Stimulated activated CD8-positive, alpha-beta memory T cell treated with anti-CD3 and anti-CD28 coated beads, Interleukin-15, amount 100 ng/mL, for 4 hours (primary cell): ENCODE measurements at places on chromosomes 16 and 17.

DNA sequence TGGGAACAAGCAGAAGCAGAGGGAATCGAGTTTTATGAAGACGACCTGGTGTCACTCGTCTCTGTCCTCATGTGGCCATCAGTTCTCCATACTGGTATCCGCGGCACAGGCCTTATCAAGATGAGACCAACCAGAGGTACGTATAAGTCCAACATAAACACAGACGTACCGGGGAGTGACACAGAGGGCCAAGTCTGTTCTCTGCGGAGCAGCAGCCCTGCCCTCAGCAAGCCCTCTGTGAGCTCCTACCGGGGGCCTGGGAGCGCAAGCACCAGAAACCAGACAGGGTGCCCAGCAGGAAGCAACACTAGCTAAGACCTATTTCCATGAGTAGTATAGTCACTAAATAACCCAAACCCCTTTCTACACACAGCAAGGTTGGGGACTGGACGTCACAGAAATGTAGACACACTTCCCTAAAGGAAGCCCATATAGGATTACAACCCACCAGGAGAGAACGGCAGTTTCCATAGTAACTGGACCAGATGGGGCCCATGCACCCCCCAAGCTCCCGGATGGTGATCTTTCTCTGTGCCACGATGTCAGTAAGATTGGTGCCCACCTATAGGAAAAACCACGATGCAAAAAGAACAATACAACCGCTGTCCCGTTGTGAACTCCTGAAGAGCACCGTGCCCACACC, 911 bp downstream of the ARL16 start:
- DNase-seq: no peak

DNA sequence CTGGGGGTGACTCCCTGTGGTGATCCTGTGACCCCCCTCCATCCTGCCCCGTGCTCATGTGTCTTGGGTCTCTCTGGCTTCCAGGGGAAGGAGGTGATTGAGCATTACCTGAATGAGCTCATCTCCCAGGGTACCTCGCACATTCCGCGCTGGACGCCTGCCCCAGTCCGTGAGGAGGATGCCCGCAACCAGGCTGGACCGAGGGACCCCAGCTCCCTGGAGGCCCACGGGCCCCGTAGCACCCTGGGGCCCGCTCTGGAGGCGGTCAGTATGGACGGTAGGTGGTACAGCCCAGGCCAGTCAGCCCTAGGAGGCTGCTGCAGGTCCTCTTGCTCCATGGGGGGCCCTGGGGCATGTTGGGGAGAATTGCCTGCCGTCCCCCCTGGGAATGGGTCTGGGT, 33.6 kb downstream of the SEC14L5 start:
- no peak for DNase-seq

DNA sequence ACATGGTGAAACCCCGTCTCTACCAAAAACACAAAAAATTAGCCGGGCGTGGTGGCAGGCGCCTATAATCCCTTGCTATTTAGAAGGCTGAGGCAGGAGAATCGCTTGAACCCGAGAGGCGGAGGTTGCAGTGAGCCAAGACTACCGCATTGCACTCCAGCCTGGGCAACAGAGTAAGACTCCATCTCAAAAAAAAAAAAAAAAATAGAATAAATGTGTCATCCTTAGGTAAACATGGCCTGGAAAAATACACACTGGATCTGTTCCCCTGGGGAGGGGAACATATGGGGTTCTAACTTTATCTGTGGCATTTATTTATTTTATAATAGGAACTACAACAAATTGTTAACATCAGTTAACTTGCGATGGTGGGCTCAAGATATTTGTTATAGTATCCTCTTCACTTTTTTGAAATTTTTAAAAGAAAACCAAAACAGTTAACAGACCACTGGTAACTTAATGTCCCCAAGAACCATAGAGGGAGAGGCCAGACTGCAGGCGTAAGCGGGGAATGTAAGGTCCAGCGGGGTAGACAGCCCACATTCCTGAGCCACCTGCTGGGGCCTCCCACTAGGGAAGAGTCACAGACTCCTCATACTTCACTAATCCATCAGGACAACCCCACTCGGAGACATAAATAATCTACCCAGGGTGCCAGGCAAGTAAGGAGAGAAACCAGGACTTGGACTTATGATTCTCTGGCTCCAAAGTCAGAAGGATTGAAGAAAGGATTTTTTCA, 12.5 kb upstream of the TXNDC11 start:
- DNase-seq: no peak

DNA sequence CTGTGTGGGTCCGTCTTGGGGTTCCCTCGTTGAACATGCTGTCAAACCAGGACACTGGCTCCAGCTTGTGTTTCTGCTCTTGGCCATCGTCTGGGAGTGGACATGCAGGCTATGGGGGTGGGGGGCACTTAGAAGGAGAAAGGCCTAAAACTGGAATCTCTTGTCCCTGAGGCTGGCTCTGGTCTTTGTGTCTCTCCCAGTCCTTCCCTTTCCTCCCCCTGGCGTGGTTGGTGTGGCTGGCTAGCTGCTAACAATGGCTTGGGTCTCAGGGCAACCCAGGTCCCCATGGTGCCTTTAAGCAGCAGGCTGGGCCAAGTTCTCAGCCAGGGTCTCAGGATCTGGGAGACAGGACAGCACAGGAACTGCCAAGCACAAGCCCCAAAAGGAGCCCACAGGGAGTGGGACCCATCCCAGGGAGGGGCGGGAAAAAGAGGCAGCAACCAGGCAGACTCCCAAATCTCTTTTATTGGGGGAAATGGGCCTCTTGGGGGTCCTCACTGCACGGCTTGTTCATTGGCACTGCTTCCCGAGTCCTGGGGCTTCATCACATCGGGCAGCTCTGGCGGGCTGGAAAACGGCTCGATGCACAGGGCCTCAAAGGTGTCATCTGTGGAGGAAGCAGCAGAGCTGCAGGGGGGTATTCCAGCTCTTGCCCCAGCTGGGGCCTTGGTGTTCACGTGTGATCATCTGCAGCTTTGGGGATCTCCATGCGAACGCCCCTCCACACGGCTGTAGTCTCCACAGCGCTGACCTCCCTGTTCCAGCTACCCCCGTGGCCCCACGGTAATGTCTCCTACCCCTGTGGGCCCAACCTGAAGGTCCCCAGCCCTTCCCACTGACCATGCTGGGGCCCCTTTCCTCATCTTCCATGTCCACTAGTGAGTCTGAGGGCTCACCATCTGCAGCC, 5.3 kb downstream of the ELOB start:
- no peak for DNase-seq

DNA sequence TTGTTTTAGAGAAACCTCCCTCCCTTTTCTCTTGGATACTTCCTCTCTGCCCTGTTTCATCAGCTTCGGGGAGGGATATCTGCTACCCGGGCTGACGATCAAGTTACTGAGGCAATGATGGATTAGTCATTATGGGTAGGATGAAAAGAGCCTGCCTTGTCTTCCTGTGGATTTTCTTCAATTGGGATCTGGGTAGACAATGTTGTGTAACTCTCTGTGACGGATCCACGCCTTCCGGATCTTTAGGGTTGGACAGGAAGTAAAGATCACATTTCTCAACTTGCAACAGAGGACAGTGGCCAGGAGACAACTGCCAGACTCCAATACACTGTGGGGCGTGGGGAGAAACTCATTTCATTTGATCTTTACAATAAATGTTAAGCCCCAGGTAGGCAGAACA, 11.3 kb upstream of the CHST6 start:
- no peak for DNase-seq

- no peak for DNase-seq
Observed at GRCh38 chr17:3959295-3959899, 4.8 kb downstream of the ATP2A3 start.

- DNase-seq: no peak
Observed at GRCh38 chr17:63954402-63955063, 18.2 kb downstream of the SCN4A start.

DNA sequence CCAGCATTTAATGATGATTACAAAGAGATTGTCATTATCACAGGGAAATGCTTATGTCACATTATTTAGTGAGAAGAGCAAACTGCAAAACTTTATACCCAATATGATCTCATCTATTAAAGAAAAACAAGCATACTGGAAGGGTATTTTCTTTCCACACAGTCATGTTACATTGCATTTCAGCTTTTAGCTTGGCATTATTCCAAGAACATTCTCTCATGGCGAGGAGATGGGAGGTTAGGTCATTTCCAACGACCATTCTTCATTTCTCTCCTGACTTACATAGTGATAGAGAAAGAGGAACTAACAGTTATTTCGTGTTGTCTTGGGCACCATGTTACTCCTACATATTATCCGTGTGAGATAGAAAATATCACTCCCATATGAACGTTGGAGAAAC, 309.4 kb upstream of the XYLT1 start:
- DNase-seq: no peak

DNA sequence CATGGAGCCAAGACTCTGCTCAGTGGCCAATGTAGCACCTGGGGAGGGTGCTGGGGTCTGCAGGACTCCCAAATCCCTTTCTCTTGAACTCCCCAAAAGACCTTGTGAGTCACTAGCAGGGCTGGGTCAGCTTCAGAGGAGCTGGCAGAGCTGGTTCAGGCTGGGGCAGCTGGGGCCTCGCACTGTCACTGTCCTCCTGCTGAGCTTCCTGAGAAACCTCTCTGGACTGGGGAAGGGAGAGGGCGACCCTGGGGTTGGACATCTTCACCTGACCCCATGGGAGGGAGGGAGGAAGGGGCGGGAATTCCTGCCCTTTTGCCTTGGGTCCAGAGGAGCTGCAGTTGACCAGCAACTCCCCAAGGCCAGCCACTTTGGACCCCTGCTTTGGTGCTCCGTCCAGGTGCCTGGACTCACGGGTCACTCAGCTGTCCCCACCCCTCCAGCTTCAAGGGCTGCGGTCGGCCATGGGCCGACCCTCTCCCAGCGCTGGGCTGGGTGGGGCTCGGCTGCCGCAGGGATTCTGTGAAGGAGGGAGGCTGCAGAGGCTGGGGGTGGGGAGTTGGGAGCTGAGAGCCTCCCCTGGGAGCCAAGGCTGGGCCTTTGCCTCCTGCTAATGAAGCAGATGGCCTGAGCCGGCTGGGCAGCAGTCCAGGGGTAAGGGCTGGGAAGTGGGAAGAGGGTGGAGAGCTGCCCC, 9.2 kb downstream of the FMNL1 start:
- DNase-seq: no peak

- DNase-seq: no peak
Observed at GRCh38 chr17:2136241-2136640, 81.3 kb downstream of the HIC1 start.

- DNase-seq: no peak
Observed at GRCh38 chr16:87324411-87325275, 7.5 kb upstream of the C16orf95 start.

GRCh38 chr17:35616536-35616935, 29.4 kb downstream of the AP2B1 start:
- no peak for DNase-seq

GRCh38 chr16:71198408-71198807, 32.1 kb downstream of the HYDIN start:
- no peak for DNase-seq

- DNase-seq: no peak
Observed at GRCh38 chr16:8502446-8502845, 87.9 kb downstream of the TMEM114 start.

- DNase-seq: no peak
Observed at GRCh38 chr17:40097931-40098845, 2.2 kb downstream of the NR1D1 start.

DNA sequence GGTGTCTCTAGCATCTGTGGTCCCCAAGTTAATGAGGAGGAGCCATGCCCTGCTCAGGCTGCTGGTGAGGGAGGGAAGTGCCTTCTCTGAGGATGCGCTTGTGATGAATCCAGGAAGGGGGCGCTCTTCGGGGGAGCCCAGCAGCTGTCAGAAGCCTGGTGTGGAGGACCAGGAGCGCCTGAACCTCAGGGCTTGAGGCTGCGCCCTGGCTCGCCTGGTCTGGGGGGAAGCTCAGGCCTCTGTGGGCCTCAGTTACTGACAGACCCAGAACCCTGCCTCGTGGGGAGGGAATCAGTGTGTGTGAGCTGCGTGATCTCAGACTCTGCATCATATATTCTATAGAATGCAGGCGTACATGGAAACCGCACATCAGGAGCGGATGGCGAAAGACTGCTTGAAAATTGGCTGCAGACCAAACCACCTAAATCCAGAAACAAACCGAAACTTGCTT, 126.1 kb downstream of the SEC14L1 start:
- DNase-seq: no peak

DNA sequence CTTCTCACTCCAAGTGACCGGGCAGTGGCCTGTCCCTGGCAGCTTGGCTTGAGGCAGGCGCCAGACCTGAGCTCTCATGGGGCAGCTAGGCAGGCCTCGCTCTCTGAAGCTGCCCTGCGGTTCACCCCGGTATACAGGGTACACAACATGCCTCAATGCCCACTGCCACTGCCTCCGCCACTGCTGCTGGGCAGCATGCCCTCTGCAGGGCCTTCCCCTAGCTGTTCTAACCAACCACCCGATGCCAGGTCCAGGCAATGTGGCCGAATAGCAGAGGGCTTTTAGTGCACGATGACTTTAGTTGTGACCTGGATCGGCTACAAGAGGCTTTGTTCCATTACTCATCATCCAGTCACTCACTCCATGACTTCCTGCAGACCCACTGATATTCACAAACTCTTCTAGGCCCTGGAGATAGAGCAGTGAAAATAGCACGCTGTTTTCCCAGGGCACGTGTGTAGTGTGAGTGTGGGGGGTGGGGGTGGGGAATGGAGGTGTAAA, 19.7 kb downstream of the CDC42EP4 start:
- no peak for DNase-seq

DNA sequence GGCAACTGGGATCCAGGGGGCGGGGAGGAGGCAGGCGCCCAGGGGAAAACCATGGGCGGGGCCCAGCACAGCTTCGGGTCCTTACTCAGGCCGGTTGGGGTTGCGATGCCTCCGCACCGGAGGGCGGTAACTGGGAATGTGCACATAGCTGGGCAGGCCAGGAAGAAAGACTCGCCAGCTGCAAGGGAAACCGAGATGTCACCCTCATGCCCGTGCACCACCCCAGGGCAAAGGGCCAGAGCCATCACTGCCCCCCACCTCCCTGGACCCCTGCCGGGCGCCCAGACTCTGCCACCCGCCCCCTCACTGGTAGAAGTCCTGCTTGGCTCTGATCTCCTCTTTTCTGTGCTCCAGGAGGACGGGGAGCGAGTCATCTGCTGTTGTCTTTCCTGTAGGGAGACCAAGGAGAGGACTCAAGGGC, 6.7 kb downstream of the ALOX12B start:
- DNase-seq: no peak

DNA sequence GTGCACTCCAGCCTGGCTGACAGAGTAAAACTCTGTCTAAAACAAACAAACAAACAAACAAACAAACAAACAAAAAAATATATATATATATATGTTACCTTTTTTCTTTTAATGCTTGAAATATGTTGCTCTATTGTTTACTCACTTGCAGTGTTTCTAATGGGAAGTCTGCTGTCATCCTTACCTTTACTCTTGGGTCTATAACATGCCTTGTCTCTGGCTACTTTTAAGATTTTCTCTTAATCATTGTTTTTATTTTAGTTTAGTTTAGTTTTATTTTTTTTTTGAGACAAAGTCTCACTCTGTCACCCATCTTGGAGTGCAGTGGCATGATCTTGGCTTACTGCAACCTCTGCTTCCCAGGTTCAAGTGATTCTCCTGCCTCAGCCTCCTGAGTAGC, 16.1 kb upstream of the TNRC6A start:
- DNase-seq: no peak

GRCh38 chr17:41869426-41869825, 4.2 kb upstream of the KLHL11 start:
- no peak for DNase-seq
